ENCODE measurements at places on chromosomes 6 and 20.

DNA sequence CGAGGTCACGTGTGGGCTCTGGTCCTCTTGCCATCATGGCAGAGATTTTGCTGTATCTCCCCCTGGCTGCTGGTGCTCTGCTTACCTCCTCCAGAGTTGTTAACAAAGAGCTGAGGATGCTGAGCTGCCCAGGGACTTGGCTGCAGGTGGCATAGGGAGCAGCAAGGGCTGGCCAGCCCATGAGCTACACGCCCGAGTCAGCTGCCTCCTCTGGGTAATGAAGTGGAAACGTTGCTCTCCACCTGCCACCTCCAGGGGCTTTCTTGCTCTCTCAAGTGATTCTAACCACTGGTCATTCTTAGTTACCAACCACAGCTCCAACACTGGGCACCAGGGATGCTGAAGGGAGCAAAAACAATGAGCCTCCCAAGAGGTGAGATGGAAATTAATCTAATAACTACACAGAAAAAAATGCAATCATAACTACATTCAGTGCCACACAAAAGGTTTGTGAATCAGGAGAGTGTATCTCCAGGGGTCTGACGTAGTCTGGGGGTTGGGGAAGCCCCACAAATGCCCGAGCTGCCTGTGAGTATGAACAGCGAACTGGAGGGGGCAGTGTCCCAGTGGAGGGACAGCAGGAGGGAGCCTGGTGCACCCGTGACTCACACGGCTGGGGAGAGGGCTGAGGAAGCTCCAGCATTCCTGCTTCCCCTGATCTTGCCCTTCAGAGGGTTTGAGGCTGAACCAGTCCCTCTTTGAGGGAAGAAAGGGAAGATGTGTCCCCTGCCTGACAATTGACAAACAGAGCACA lies 78.7 kb downstream of the CDH26 start:
- DNase-seq = peak; percentile 17

DNA sequence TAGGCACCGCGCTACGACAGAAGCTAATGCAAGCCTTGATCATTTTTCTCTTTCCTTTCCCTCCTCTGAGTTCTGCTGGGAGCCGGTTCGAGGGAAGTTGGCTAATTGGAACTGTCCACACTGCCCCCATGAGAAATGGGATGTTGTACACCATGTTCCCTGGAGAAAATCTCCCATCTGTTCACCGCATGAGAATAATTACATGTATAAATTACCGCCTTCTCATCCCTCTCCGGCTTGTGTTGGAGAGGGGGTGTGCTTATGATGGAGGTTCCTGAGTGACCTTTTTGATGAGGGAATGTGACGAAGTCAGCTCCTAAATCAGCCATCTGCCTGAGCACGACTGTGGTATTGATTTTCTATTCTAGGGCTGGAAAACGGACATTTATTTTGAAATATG lies 320.2 kb upstream of the SULF2 start:
- DNase-seq = peak; percentile 76

- DNase-seq = no peak
Observed at GRCh38 chr6:32792901-32793435, 23.8 kb downstream of the HLA-DOB start.

DNA sequence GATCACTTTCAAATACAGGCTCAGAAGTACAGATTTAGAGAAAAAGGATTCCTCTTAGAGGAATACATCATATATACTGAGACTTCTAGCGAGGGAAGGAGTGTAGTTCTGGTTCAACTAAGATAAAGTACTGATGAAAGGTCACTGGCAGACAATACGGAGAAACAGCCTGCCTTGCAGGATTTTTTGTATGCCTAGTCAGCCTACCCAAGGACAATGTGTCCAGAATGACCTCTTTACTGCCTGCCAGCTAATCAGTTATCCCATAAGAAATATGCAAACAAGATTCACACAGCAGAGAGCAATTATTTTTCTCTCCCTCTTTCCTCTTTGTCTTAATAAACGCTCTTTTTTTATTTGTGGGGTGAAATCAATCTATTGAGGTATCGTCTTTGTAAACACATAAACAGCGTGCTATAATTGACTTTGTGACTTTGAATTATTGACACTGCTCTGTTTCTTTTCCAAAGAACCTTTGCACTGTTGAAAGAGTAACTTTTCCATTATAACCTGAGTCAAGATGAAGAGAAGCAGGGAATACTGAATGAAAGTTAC lies 1.4 kb upstream of the TSPYL4 start:
- DNase-seq = peak; percentile 29

DNA sequence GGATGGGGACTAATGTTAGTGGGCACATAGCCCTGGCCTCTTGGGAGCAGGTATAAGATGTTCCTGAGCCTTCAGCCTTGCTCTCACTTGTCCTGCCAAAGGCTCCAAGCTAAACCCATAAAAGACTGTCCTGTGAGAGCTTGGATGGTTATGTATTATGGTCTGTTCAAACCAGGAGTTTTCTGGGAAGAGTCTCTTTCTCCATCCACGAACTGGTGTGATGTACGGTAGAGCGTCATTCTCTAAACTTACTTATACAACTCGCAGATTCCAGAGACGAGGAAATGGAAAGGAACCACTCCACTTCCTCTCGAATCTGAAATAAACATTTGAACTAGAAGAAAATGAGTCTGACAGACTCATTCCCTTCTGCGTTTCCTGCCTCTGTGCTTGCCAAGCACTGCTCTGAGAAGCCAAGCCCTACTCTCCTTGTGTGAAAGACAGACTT lies 5.3 kb downstream of the SOBP start:
- no peak for DNase-seq

DNA sequence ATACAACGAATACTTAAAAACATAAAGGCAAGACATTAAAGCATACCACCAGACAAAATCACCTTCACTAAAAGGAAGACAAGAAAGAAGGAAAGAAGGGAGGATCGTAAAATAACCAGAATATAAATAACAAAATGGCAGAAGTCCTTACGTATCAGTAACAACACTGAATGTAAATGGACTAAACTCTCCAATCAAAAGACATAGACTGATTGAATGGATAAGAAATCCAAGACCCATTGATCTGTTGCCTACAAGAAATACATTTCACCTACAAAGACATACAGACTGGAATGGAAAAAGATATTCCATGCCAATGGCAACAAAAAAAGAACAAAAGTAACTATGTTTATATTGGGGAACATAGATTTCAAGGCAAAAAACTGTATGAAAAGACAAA lies 74.1 kb downstream of the LMBRD1 start:
- DNase-seq = no peak

DNA sequence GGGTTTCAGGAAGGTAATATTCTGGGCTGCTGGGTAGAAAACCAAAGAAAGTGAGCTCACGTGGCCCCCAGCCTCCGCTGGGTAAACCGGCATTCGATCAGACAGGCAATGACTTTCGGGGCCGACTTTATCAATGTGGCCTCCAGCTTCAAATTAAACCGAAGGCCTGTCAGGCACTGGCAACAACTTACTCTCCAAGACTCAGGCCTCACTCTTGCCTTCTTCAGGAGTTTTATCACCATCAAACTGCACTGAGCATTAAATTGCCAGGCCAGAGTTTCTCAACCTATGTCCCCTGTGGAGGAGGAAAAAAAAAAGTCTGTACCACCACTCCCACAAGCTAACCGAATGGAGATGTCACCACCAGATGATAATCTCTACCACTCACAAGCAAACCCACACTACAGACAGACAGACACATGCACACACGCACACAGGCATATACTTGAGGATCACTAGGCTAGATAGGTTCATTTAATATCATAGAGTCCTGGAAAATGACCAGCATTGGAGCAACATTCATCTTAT lies 1.1 kb upstream of the MBOAT1 start:
- DNase-seq = peak; percentile 23

GRCh38 chr6:159904497-159904911 lies 13.7 kb downstream of the MAS1 start:
- no peak for DNase-seq

- no peak for DNase-seq
Observed at GRCh38 chr6:9020001-9020400, 584.7 kb upstream of the SLC35B3 start.

GRCh38 chr20:57066126-57066900 lies 200.1 kb downstream of the BMP7 start:
- DNase-seq = no peak

DNA sequence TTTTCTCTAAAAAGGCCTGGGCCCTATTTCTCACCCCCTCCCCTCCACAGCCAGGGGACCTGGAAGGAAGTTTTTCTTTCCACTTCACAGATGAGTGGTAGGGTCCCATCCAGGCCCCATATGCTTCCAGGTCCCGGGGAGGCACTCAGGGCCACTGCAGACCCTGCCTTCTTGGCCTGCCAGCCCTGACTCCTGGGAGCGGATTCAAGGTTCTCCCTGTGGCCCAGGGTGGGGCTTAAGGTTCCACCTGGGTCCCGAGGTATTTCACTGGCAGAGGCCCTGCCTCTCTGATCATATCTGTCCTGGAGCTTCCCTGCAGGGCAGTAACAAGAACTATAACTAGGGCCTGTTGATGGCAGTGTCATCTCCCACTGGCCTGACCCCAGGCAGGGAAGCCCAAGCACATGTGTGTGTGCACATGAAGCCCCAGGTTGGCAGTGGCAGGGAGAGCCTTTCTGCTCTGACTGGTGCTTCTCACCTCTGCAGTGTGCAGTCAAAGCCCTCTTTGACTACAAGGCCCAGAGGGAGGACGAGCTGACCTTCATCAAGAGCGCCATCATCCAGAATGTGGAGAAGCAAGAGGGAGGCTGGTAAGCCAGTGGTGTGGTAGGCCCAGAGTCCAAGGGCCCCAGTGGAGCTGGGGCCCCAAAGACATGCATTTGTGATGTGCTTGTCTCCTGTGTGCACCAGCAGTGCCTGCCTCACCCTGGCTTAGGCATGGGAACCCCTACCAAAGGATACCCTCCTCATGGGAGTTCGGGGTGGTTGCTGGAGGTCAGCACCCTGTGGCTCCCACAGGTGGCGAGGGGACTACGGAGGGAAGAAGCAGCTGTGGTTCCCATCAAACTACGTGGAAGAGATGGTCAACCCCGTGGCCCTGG lies 31.2 kb downstream of the PLCG1 start:
- DNase-seq = no peak

DNA sequence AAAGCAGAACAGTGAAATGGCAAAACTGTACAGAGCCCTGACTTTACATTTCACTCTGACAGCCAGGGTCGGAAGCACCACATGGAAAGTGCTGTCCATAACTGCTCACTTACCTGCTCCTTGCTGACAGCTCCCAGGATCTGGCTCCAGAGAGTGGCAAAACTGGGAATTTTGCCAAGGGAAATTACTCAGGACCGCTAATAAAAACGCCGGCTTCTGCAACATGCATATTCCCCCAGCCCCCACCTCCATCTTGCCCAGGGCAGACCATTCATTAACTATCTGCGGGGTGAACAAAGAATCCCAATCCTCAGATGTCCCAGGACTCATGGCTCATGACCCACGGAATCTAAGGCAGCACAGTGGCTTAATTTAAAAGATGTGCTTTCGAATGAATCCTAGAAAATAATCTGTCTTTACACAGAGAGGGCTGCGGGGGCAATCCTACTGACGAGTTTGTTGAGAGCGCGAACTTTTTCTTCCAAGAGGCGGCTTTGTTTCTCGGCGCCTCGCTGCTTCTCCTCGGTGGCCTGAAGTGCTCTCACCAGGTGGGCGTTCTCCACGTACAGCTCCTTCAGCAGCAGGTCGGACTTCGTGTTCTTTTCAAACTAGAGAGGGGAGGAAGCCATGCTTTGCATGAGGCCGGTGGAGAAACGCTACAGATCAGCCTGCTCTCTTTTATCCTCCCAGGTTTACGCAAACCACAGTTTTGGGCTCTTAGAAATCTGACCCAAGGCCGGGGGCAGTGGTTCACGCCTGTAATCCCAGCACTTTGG lies 45.8 kb downstream of the GINS1 start:
- peak; percentile 13 for DNase-seq

- peak; percentile 31 for DNase-seq
Observed at GRCh38 chr20:31918466-31919105, 33.3 kb downstream of the PDRG1 start.

DNA sequence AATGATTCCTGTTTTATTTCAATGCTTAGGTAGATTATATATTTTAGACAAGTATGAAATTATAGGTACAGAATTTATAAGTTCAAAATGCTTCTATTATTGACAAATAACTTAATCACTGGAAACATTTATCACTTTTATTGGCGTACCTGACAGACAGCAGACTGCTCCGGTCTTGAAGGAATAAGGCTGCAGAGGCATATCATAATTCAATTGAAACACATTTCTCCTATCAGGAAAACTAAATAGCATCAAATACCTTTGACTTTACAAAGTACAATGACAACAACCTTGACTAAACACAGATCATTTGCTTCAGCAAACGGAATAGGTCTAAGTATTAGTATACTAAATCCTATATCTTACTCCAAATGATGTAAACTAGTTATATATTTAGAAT lies 91.3 kb downstream of the GRIK2 start:
- no peak for DNase-seq

- no peak for DNase-seq
Observed at GRCh38 chr6:152474354-152474753, 162.8 kb downstream of the SYNE1 start.

GRCh38 chr6:44522871-44523270 lies 135.4 kb downstream of the CDC5L start:
- DNase-seq = no peak

DNA sequence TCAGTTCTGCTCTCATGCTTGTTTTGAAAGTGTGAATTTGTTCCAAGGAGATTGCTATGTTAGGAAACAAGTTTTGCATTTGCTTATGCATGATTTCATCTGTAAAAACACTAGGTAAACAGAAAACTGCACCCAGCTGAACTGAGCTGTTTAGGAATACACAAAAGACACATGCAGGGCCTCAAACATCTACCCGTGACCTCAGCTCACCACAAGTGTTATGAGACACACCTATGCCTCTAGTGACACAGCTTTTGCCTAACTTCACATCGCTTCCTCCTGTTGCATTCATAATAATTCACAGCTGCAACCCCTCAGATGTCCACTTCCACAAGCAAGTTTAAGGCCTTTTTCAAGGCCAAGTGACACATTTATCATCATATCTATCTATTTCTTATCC lies 98.0 kb upstream of the SLC24A3 start:
- no peak for DNase-seq

DNA sequence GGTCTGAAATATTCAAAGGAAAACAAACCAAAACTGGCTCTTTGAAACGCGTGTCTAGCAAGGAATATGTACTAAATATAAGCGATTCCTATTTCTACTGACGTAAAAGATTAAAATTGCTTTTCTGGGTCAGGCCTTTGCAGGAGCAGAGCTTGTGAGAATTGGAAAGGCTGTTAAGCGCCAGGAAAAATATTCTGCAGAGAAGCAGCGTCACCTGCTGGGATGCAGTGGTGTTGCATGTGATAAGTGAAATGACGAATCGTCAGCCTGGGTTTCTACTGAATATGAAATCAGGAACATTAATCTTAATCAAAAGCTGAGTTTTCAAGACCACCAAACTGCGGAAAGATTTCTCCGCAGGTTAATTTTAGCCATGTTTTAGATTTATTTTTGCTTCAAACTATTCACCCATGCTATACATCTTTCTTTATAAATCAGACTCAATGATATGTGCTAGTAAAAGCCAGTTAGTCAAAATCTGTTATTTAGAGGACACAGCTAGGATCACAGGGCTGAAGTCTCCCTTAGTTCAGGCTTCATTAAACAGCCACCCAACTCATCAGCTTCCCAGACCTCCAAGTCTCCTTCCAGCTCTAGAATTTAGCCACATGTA lies 67.4 kb downstream of the ALDH8A1 start:
- DNase-seq = peak; percentile 88

GRCh38 chr6:142702501-142703460 lies 242.2 kb downstream of the HIVEP2 start:
- peak; percentile 8 for DNase-seq

- DNase-seq = peak; percentile 99
Observed at GRCh38 chr6:109236115-109237076, 141.1 kb downstream of the CEP57L1 start.
